ENCODE measurements at places on chromosomes 11 and 22. TPM values are rescaled to one million over a fixed set of nuclear protein-coding genes. Genes with fewer than 3 reads are reported as not detected.

PHETA2 gene
- total RNA-seq: 12.9 TPM

MYOD1 gene
- not detected for total RNA-seq

ASCL2 gene
- 10.4 TPM for total RNA-seq

TRIM3 gene
- 37.6 TPM for total RNA-seq

MUC5AC gene
- total RNA-seq: 0.09 TPM

MS4A15 gene
- not detected for total RNA-seq

DSCAML1 gene
- 3.6 TPM for total RNA-seq

SLC25A18 gene
- not detected for total RNA-seq

Data from left colon (tissue), 2 donors.